Right ventricle myocardium inferior (tissue), 1 donor: ENCODE measurements at places on chromosomes 2 and 18. TPM values are rescaled to one million over a fixed set of nuclear protein-coding genes. Genes with fewer than 3 reads are reported as not detected.

The CGREF1 gene
- total RNA-seq = 0.84 TPM

DNA sequence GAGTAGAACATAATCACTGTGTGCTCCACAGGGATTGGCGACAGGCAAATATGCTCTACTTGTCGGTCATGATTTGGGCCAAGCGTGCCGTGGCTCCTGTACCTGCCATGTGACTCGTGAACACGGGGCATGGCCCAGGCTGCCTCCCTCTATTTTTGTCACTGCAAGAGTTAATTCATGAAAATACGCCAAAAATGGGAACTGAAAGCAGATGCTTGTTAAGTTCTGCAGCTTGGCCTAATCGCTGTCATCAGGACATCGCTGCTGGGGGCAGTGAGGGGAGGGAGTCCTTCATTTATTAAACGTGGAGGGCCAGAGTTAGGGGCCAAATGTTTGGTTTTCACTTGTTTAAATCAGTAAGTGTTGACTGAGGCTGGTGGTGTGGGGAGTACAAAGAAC is 177.8 kb downstream of the BCL2 start:
- DNase-seq = no peak

DNA sequence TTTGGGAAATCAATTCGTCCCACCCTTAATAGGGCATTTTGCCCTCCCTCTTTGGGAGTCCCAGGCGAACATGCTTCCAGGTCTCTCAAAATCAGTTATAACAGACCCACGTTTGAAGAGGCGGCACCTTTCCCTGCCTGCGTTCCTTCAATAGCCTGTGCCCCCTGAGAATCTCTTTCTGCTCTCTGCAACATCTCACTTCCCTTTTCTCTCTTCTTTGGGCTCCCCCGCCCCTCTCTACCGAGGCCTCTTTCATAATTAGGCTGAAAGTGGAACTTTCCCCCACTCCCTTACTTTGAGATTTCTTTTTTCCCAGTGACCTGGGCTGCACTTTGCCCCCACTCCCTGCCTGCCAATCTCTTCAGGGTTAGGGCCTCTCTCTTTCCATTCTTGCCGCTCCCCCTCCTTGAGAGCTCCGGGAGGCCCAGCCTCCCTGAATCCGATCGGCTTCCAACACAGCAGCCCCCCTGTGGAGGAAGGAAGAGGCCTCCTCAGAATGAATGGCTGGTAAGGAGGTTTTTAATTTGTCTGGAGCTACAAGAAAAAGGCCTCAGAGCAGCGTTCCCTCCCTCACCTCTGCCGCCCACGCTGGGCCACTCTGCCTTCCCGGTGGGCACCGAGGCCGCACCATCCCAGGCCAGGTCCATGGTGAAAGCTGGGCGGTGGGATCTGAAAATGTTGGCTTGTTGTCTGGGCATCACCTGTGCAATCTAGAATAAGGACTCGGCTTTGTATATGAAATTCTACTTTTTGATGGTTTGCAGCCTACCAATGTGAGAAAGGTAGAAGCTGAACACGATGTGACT is 162.6 kb upstream of the SIX3 start:
- no peak for DNase-seq

DNA sequence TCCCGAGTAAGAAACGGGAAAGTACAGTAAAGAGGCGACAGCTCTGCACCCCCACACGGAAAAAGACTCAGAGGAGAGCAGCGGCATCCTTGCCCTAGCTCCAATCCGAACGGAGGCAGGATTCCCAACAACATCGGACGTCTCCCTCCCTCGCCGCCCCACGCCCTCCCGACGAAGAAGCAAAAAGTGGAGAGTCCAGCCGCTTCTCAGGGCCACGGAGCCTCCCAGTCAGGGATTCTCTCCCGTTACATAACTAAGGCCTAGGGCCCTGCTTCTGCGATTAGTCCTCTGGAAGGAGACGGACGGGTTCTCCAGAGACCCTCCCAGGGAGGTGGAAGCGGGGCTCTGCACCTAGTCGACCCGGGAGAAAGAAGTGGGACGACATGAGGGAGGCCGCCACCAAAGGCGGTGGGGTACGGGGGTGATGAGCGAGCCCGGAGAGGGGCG is 587 bp downstream of the SUMO1 start:
- DNase-seq = no peak

GRCh38 chr2:104977958-104978357 is 59.9 kb upstream of the MRPS9 start:
- no peak for DNase-seq

DNA sequence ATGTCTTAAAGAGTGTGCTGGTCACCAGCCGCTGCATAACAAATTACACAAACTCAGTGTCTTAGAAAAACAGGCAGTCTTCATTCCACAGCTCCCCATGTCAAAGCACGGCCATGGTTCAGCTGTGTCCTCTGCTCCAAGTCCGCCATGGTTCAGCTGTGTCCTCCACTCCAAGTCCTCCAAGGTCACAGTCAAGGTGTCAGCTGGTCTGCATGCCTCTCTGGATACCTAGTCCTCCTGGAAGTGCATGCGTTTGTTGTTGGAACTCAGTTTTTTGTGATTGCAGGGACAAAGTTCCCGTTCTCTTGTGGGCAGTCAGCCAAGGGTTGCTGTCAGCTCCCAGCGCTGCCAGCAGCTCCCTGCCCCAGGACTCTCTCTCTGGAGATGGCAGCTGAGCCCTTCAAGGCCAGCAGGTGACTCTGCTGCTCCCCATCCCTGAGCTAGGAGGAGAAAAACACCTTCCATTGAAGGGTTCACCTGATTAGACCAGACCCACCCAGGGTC is 304.0 kb upstream of the MYT1L start:
- no peak for DNase-seq

DNA sequence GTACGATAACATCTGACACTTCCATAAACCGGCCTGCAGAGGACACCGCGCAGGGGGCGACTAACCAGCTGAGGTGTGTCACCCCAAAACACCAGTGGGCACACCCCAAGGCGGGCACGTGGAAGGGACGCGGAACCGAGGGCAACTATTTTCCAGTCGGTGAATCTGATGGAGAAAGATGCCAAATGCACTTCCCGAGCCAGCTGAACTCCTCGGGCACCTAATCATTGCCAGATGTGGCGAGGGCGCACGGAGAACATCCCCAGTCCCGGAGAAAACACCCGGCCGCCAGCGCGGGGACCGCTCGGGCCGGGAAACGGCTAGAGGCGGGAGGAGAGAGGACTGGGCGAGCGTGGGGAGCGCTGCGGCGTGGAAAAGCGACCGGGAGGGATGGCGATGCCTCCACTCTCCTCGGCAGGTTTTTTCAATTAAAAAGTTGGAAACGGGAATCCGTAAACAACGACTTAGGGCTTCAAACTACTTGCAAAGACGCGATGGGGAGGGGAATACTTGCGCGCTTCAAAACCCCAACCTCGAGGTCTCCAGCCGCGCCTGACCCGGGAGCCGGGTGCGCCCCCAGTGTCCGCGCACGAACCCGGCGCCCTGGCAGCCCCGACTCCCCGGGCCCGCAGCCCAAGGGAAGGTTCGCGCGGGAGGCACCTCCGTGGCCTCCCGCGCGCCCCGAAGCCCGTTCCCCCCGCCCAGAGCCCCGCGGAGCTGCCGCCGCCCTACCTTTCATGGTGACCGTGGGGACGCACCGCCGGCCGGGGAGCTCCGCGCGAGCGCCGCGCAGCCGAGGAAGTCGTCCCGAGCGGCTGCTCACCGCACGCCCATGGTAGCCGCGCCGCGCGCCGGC is 497 bp downstream of the COLEC12 start:
- no peak for DNase-seq

DNA sequence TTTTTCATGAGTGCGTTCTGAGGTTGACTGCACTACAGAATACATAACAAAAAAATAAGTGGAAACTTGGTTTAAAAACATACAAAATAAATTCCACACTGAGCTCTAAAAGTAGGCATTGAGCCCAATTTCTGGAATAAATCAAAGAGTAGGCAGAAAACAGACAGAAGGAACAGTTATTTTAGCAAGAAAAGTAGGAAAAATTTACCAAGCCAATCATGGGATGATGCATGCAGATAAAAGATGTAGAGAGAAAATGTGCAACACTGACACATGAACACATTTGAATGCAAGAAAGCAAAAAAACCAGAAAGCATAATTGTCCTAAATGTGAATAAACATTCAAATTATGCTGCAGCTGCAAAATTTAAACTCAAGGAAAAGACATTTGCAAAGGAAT is 308.3 kb downstream of the DLGAP1 start:
- no peak for DNase-seq

GRCh38 chr18:10258836-10259474 is 195.5 kb upstream of the APCDD1 start:
- DNase-seq = no peak

GRCh38 chr18:32289483-32290075 is 99.7 kb downstream of the MEP1B start:
- DNase-seq = no peak

DNA sequence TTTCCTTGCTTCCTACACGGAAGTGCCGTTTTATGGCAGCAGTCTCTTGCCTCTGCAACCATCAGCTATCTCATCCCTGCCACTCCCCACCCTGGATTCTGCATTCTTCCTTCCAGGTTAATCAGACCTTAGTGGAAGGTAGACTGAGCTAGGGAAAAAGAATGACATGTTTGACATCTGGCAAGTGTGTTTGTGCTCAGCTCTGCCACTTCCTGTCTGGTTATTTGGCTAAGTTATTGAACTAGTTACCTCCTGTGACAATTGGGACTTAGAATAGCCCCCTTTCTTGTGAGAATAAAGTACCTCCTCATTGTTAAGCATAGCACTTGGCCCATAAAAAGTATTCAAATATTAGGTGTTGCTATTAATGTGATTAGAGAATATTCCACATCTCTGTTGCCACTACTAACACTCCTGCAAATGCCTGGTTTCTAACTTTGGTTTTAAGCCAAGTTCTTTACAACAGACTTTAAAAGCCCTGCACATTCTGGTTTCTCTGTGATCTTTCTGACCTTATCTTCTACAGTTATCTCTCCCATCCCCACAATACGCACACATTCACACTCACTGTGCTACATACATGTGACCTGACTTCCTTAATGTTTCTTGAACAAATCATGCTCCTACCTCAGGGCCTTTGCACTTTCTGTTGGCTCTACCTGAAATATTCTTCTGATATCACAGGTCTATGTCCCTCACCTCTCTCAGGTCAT is 10.8 kb upstream of the MAPRE2 start:
- DNase-seq = no peak

The CYS1 gene
- total RNA-seq = 3.2 TPM

DNA sequence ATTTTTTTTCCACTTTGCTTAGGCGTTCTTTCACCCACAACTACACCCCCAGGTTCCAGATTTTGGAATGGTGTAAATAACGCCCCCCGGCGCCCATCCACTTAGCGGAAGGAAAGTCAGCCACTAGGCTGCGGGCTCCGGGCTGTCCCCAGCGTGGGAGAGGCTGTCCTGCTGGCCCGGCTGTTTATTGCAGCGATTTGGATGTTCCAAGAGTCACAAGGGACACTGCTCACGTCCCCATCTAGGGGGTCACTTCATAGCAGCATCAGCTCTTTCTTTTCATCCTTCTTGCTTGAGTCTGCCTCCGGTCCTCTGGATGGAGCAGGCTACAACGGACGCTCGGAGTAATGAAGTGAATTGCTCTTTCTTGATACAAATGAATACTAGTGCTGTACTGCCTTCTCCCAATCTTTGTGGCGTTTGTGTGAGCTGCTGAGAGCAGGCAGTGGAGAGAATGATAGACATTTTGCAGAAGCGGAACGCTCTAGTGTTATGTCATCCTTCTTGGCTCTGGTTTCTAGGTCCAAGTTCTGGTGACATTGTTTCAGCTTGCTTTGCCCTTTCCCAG is 50.7 kb upstream of the PAIP2B start:
- DNase-seq = peak; percentile 79

- DNase-seq = no peak
Observed at GRCh38 chr2:46942143-46942526, 26.5 kb upstream of the MCFD2 start.

DNA sequence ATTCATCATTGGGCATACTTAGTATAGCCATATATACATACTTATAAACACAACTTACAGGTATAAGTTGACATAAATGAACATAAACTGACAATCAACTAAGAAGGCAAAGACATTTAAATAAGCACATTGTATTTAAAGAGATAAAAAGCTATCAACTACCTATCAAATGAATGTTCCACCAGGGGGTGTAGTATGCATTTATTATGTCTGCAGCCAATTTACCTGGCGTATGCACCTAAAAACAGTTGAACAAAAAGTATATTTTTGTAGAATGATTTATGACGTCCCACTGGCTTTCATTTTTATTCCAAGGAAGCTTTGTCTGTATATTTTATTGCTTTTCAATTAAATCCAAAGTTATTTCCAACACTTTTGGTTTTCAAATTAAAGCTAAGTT is 323.5 kb downstream of the AFF3 start:
- no peak for DNase-seq

- no peak for DNase-seq
Observed at GRCh38 chr2:228072669-228073068, 108.8 kb downstream of the SPHKAP start.

DNA sequence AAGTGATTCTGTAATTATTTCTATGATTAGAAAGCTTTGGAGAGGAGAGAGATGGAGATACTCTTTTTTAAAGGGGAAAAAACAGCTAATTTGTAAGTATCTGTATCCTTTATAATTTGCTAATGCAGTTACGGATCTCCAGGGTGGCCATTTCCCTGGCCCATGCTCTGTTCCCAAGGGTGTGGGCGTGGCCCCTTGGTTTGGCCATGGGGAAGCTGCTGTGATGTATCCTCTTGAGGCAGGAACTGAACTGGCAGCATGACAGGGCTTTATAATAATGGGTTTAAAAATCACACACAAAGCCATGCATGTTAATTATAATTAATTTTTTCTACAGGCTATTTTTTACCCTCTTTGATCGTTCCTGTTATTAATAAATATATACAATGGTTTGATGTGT is 27.0 kb downstream of the TRAPPC12 start:
- no peak for DNase-seq

The DTNA gene
- 153 TPM for total RNA-seq

DNA sequence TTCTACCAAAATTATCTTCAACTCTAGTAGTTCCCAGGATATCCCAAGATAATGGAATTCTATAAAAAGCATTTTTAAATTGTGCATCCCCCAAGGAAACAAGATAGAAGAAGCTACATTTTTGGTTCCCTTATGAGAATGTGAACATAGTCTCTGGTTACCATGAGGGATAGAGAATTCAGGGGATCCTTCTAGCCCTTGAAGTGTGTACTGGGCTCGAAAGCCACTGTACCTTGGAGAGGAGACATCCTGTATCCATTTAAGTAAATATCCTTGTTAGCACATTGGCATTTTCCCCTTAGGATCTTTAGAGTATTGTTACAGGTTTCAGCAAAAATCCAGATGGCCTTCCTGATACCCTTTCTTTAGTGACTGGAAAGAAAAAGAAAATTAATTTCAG is 228.5 kb downstream of the RTP5 start:
- no peak for DNase-seq

DNA sequence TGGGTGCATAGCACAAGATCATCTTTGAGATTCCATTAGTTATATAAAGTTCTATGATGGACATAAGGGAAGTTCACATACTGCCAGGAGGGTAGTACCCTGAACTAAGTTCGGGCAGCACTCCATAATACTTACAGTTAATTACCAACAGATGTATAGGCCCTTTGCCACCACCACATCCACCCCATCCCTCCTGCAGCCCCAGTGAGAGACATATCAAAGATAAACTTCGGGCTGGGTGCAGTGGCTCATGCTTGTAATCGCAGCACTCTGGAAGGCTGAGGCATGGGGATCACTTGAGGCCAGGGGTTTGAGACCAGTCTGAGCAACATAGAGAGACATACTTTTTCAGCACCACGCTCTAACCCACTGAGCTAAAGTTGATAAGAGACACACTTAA is 46.4 kb upstream of the NPAS2 start:
- DNase-seq = no peak
